Stimulated activated CD4-positive, alpha-beta T cell treated with anti-CD3 and anti-CD28 coated beads, Interleukin-4, amount 100 ng/mL, for 48 hours (primary cell): ENCODE measurements at places on chromosomes 5 and 9.

GRCh38 chr5:58274191-58274590 lies 185.7 kb downstream of the PLK2 start:
- DNase-seq = no peak

GRCh38 chr5:68543212-68543611 lies 327.7 kb downstream of the PIK3R1 start:
- DNase-seq = no peak

GRCh38 chr9:122474561-122474960 lies 3.2 kb downstream of the OR1J1 start:
- no peak for DNase-seq

DNA sequence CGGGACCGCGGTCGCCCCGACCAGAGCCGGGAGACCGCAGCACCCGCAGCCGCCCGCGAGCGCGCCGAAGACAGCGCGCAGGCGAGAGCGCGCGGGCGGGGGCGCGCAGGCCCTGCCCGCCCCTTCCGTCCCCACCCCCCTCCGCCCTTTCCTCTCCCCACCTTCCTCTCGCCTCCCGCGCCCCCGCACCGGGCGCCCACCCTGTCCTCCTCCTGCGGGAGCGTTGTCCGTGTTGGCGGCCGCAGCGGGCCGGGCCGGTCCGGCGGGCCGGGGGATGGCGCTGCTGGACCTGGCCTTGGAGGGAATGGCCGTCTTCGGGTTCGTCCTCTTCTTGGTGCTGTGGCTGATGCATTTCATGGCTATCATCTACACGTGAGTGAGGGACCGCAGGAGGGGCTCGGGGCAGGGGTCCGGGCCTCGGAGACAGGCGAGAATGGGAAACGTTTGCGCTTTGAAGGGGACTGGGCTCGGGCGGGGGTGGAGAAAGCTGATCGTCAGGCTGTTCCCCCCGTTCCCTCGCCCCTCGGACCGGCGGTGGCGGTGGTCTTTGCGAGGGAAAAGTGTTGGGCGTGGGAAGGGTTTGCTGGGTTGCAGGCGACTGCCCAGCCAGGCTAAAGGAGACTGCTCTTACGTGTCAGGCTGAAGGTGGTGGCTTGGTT lies 457 bp downstream of the UGCG start:
- DNase-seq = peak; percentile 7

- DNase-seq = no peak
Measured at GRCh38 chr9:38053697-38054461, 15.1 kb downstream of the SHB start.

- DNase-seq = no peak
Measured at GRCh38 chr9:5554254-5554653, 43.9 kb downstream of the PDCD1LG2 start.

GRCh38 chr5:156411185-156411613 lies 84.2 kb downstream of the SGCD start:
- DNase-seq = no peak

DNA sequence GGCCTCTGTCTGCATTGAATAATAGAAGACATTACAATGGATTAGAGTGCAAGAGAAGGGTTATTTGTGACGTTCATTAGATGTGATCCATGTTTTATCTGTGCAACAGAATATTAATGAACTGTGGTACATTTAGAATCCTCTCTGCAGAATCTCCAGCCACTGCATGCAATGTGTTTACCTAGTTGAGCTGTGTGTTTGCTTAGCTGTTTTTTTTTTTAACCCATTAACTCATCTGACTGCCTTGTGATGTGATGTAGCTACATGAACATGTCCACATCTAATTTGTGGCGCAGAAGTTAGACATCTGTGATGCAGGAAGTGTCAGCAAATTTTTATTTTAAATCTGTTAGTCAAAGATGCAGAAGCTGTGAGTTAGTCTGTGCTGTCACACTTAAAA lies 236.9 kb downstream of the CD180 start:
- DNase-seq = no peak

GRCh38 chr9:99127356-99128132 lies 22.6 kb downstream of the TGFBR1 start:
- DNase-seq = no peak

DNA sequence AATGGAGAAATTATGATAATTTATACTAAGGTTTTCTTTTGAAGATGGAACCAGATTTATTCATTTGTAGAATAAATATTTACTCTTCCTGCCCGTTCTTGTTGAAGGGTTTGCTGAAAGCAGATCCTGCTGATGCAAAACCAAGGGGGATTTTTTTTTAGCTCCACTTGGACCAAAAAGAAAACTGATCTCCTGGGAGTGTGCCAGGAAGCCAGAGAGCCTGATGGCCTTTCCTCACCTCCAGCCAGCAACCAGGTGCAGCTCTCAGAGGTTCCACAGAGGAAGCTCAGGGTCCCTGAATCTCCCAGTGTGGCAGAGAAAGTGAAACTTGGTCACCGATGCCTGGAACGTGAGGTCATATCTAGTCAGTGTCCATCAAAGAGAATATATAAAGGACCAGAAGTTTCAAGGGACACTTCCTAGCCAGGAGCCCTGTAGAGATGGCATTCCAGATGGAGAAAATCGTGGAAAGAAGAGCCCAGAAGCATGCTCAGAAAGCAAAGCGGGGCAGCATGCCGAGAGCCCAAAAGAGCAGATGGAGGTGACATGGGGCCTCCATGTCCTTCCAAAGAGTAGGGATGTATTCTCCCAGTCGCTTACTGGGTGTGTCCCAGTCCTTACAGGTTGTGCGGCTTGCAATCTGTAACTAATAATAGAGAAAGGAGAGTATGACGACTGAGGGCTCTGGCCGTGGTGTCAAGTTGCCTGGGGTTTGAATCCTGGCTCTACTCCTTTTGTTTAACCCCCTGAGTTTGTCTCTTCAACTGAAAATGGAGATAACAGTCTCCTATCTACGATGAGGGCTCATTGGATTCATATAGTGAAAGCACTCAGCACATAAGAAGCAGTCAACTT lies 12.2 kb downstream of the AFAP1L1 start:
- DNase-seq = no peak

DNA sequence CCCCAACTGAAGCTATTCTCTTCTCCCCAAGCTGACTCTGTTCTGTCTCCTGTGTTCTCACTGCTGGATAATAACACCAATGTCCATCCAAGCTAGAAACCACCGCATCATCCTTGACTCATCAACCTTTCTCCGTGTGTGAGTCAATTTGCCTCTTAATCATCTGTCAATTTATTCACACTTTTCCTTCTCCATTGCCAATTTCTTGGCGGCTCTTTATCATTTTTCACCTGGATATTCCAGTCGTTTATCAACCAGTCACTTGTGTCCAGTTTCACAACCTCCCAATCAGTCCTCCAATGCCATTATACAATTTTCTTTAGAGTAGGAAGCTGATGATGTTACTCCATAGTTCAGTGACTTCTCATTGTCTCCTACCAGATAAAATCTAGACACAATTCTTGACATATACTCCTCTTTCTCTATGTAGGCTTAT lies 45.4 kb upstream of the LIFR start:
- no peak for DNase-seq

DNA sequence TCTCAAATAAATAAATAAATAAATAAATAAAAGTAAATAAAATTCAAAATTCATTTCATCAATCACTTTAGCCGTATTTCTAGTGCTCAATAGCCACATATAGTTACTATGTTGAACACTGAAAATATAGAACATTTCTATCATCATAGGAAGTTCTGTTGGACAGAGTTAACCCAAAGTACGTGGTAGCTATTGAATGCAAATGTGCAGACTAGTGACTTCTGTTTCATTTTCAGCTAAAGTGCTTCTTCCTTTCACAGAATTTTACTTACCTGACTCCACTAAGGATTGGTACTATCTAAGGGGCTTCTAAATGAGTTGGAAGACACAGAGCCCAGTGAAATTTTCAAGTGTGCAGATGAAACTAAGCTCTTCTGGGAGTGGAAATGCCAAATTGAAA lies 1208.3 kb downstream of the MAT2B start:
- DNase-seq = no peak

- DNase-seq = no peak
Measured at GRCh38 chr5:31124651-31125305, 68.7 kb upstream of the CDH6 start.

- DNase-seq = no peak
Measured at GRCh38 chr9:109297899-109298298, 23.0 kb downstream of the EPB41L4B start.

DNA sequence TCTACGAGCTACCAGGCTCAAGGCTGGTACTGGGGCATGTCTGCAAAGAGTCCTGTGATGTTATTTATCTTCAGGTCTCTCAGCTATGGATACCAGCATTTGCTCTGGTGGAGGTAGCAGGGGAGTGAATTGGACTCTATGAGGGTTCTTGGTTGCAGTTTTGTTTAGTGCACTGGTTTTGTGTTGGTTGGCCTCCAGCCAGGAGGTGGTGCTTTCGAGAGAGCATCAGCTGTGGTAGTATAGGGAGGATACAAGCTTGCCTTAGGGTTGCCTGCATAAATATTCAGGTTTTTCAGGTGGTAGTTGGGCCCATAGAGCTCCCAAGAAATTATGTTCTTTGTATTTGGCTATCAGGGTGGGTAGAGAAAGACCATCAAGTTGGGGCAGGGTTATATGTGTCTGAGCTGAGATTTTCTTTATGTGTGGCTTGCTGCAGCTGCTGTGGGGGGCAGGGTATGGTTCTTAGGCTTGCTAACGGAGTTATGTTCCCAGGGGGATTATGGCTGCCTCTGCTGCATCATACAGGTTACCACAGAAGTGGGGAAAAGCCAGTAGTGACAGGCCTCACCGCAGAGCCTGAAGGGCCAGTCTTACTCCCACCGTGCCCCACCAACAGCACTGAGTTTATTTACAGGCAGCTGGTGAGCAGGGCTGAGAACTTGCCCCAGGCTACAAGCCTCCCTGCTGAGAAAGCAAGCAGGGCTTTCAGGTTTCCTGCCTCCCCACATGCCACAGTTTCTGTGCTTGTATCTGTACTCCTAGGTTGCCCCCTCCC lies 9.7 kb upstream of the RIOK2 start:
- no peak for DNase-seq

- no peak for DNase-seq
Measured at GRCh38 chr9:121071756-121072421, 2.9 kb upstream of the CNTRL start.

DNA sequence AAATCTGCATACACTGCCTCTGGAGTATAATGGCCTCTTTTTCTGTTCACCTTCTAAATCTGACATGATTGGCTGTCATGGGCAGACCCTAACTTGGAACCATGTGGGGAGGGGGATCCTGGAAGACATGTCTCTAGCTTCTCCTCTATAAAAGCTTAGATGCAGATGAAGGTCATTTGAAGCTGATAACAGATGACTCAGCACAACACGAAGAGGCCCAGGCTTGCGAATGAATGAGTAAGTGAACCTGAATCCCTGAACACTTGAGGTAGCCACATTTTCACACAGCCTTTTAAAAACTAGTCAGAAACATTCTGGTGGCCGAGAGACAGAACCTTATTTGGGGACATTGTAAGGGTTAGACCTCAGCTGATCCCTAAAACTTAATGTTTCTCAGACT lies 282.6 kb downstream of the ELAVL2 start:
- DNase-seq = no peak

DNA sequence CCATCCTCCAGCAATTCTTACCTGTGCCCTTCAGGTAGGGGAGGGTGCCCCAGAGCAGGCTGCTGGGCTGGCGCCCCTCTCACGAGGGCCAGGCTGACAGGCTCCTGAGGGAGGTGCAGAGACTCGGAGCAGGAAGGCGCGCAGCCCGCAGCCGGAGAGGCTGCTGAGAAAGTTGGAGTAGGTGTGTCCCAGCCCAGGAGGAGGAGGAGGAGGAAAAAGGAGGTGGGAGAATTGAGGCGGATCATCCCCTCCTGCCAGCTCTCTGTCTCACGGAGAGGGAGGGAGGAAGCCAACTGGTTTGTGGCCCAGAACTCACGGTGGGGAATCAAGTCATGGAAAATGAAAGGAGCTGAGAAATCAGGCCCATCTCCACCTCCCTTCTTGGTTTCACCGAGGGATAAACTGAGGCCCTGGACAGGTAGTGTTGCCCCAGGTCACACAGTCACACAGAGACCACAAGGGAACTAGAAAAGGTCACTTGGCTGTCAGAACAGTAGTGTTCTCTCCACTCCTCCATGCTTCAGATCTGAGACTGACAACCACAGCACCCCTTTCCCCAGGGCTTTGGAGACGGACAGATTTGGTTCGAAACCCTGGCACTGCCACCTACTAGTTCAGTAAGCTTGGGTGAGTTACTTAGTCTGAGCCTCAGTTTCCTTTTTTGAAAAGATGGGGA lies at the start of gene FAT2:
FAT2 (minus strand) TSS at position 188 of the 676 bp plus-strand sequence. CDS start 22,400 bp downstream, outside the sequence.
- DNase-seq = no peak

GRCh38 chr5:151815051-151815450 lies 43.3 kb downstream of the G3BP1 start:
- DNase-seq = no peak

- no peak for DNase-seq
Measured at GRCh38 chr5:149089796-149090195, 26.9 kb upstream of the SH3TC2 start.

- DNase-seq = no peak
Measured at GRCh38 chr5:150582241-150583109, 58.0 kb upstream of the SYNPO start.

DNA sequence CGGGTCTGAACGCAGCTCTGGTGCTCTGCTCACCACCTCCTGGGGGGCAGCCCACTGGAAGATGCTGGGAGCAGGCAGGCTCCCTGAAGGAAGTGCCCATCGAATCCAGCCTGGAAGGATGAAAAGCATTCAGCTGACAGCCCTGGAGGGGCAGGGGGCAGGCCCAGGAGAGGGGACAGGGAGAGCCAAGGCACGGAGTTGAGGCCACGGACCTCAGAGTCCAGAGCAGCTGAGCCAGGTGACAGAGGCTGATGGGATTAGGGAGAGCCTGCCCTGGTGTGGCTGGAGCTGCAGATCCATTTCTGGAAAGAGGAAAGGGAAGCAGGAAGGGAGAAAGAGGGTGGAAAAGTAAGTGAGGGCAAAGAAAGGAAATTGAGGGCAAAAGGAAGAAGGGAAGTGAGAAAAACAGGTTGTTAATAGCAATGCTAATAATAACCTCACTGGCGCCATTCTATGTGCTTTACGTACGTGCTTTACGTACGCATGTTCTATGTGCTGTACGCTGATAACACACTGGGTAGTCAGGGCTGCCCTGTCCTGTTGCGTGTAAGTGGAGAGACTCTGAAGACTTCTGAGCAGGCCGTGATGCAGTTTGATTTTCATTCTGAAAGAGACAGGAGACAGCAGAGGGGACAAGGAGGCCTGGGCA lies 52.6 kb downstream of the LMX1B start:
- no peak for DNase-seq

- DNase-seq = no peak
Measured at GRCh38 chr5:40430101-40430710, 249.5 kb upstream of the PTGER4 start.
